ENCODE measurements at places on chromosomes 1 and 21.

GRCh38 chr1:44029260-44029910 is 1.9 kb downstream of the SLC6A9 start:
- no peak for DNase-seq

- no peak for DNase-seq
These were observed 2.3 kb downstream of the PYHIN1 start for GRCh38 chr1:158933621-158934020.

- no peak for DNase-seq
These were observed 3.0 kb downstream of the USP1 start for GRCh38 chr1:62439652-62440371.

DNA sequence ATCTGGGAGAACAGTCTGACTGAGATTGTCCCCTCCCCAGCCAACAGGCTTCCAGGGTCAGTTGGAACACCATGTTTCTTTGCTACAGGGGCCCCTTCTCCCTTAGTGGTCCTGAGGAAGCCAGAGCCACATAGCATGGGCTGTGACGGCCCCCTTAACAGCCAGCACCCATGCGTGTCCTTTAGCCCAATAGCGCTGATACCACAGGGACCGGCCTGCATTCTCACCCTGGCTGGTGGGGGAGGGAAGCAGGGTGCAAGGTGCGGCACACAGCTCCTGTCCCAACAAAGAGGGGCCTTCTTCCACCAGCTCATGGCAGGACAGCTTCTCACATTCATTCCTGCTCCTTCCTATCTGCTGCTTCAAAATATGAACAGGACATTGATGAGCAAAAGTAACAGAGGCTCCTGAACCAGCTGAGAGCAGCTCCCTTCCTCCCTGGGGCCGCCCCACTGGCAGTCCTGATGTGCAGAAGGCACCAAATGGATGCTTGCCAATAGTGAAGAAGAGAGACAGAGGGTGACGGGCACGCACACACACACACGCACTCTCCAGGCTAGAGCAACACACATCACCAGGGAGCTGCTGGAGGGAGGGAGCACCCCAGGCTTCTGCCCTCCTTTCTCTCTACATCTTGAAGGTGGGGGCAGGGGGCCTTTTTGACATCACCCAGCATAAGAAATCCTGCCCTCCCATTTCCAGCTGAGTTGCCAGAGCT is 99.4 kb downstream of the CRYAA start:
- DNase-seq = no peak

GRCh38 chr1:110390096-110390495 is 730 bp downstream of the SLC16A4 start:
- DNase-seq = peak; percentile 73

GRCh38 chr1:115496904-115497527 is 144.8 kb upstream of the VANGL1 start:
- DNase-seq = peak; percentile 82

- DNase-seq = peak; percentile 5
These were observed 43.5 kb downstream of the CHIA start for GRCh38 chr1:111334169-111334568.

- DNase-seq = no peak
These were observed 20.4 kb downstream of the CCT8 start for GRCh38 chr21:29053011-29053553.

DNA sequence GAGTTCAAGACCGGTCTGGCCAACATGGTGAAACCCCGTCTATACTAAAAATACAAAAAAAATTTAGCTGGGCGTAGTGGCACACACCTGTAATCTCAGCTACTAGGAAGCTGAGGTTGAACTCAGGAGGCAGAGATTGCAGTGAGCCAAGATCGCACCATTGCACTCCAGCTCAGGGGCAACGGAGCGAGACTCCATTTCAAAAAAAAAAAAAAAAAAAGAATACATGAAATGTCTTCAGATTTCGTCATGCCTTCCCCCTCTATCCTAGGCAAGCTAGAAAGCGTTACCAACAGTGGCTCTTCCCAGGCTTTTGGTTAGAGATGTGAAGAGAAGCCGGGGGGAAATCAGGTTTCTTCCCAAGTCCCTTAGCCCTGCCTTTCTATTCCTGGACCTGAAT is 3.6 kb downstream of the TFF1 start:
- no peak for DNase-seq

- no peak for DNase-seq
These were observed 2.5 kb downstream of the KRTAP10-4 start for GRCh38 chr21:44576025-44576420.

- DNase-seq = no peak
These were observed 178.0 kb downstream of the TOMM20 start for GRCh38 chr1:234950598-234950997.

DNA sequence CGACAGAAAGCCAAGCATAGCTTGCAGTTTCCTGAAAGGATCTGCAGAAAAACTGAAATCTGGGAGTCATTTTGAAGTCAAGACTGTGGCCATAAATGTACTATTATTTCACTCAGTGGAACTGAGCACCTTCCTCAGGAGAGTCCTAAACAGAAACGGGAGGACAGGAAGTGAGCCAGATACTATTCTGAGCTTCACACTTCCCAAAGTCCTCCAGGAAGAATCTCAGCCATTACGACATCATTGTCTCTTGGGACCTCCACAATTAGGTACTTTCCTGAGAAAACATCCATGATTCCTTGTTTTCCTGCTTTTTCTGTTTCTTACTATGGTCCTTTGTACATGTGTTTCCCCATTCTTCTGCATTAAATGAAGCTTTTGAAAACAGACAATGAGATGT is 299.2 kb upstream of the USP25 start:
- peak; percentile 56 for DNase-seq

Measured in fibroblast of upper back skin (primary cell).